GM06990 (cell line): ENCODE measurements at places on chromosomes 3 and 15.

- no peak for DNase-seq
Observed at GRCh38 chr3:57791245-57791644, 35.1 kb downstream of the SLMAP start.

DNA sequence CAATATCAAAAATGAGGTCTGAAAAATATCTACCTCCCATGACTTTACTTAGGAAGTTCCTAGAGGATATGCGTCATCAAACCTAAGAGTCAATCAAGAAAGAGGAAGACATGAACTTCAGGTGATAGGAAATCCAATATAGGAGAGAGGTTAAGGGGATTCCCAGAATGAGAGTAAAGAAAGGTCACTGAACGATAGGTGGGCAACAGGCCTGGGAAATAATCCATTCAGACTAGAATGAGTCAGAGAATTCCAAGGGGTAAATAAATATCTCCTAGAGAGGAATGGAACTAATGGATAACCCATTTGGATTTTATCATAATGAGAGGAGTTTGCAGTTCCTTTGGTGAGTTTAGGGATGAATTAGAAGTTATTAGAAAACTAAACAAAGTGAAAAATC lies 131.1 kb upstream of the NUDT16 start:
- DNase-seq = no peak

- DNase-seq = no peak
Observed at GRCh38 chr3:149004622-149005021, 13.3 kb downstream of the GYG1 start.

GRCh38 chr3:47149339-47149933 lies 14.5 kb downstream of the SETD2 start:
- DNase-seq = no peak

- DNase-seq = no peak
Observed at GRCh38 chr3:61058836-61059235, 192.4 kb downstream of the FHIT start.

DNA sequence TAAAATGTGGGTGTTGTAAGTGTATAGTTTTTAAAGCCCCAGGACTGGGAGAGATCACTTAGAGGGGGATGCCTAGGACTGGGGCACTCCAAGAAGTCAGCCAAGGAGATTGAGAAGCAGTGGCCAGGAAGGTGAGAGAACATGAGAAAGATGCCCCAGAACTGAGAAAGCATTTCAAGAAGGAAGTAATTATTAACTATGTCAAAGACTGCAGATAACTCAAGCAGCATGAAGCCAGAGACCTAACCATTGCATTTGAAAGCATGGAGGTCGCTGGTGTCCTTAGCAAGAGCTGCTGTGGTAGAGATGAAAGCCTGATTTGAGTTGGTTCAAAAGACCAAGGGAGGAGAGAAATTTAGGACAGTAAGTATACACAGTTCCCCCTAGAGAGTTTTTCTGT lies 30.6 kb upstream of the SLC2A2 start:
- no peak for DNase-seq

DNA sequence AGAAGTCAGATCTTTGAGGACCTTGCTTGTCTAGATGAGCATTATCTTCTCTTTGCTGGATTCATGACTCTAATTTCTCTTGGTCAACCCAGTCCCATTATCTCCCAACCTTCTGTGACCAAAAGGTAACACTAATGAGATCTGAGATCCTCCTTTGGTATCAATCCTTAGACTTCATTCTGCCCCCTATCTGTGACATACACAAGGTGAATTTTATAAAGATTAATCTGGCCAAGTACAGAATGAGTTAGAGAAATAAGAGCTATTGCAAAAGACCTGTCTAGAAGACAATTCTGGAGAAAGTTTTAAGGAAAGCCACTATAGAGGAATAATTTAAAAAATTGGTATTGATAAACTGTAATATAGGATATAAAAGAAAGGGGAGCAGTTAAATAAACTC lies 113.8 kb upstream of the KCNMB2 start:
- DNase-seq = no peak

- peak; percentile 62 for DNase-seq
Observed at GRCh38 chr3:133506215-133506901, 67.1 kb upstream of the CDV3 start.

DNA sequence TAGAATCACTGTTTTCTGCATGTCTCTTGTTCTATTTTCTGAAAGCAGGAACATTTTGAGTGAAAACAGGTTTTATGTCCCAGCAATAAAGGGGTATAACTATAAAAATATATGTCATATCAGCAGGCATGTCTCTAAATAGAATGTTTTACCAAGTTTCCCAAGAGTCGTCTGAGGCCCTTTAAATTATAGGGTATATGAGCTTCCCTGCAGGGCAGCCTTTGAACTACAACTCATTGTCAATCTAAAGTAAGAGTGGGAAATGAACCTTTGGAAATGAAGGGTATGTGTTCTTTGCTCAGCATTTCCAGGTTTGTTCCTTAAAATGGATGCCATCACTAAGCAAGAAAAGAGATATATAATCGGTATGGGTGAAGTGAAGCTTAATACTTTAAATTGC lies 138.6 kb downstream of the LSAMP start:
- DNase-seq = no peak

- no peak for DNase-seq
Observed at GRCh38 chr15:39400821-39401550, 179.9 kb upstream of the THBS1 start.

- DNase-seq = no peak
Observed at GRCh38 chr3:61725851-61726333, 164.5 kb downstream of the PTPRG start.

DNA sequence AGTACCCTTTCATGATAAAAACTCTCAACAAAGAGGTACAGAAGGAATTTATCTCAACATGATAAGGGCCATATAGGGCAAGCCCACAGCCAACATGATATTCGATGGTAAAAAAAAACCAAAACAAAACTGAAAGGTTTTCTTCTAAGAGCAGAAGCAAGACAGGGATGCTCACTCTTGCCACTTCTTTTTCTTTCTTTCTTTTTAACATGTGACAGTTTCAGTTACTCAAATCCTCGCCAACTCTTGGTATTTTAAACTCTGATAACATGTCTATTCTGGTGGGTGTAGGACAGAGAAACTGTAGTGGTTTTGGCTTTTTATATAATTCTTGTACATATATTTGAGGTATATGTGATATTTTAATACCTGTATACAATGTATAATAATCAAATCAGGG lies 74.0 kb upstream of the NMNAT3 start:
- no peak for DNase-seq

GRCh38 chr15:101406526-101407195 lies 82.8 kb downstream of the PCSK6 start:
- no peak for DNase-seq

DNA sequence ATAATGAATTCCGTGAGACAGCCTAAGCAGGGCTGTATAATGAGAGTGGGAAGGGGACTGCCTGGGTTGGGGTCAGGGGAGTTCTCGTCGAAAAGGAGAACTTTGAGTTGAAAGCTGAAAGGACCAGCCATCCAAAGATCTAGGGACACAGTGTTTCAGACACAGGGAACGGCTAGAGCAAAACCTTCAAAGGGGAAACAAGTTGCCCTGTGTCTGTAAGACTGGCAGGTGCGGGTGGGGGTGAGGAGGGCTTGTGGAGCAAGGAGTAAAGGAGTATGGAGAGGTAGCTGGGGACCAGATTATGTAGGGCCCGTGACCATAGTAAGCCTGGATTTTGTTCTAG lies 1.3 kb upstream of the SRP14 start:
- no peak for DNase-seq

GRCh38 chr3:41144631-41145030 lies 54.7 kb upstream of the CTNNB1 start:
- no peak for DNase-seq

DNA sequence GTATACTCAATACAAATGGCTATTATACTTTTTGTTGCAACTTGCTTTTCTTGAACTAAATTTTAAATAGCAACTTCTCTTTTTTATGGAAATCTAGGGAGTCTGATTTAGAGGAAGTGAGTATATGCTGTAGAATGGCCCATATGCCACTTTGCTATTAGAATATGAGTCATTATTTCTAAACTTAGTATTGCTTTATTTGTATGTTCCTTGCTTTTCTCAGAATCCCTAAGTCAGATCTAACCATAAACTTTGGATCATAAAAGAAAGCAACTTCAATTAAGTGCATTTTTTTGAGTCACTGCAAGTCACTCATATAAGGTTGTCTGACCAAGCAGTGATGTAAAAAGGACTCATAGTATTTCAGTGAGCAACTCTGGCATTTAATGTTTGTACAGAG lies 17.5 kb upstream of the SPTSSB start:
- no peak for DNase-seq

DNA sequence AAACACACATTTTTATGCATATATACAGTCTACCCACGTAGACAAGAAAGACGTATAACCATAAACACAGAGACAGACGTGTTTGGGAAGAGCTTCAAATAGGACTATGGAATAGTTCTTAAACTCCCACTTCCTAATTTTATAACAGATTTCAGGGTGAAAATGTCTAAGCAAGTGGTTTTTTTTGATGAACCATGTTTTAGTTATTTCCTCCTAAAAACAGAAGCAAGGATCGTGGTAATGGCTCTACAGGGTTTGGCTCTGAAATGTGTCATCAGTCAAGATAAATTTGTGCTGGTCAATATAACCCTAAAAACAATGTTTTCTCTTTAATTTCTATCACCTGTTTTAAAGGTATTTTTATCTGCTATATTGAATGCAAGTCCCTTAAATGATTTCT lies 58.2 kb downstream of the FMN1 start:
- DNase-seq = no peak

GRCh38 chr3:122033023-122033422 lies 11.0 kb upstream of the ILDR1 start:
- no peak for DNase-seq

- no peak for DNase-seq
Observed at GRCh38 chr3:6526861-6527260, 334.1 kb upstream of the GRM7 start.

- no peak for DNase-seq
Observed at GRCh38 chr3:110806924-110807323, 264.7 kb upstream of the NECTIN3 start.

GRCh38 chr15:44545913-44546802 lies 9.2 kb downstream of the EIF3J start:
- peak; percentile 49 for DNase-seq

GRCh38 chr3:190003681-190004123 lies 117.0 kb downstream of the P3H2 start:
- DNase-seq = no peak

GRCh38 chr15:77577366-77577950 lies 55.3 kb downstream of the LINGO1 start:
- DNase-seq = no peak

- no peak for DNase-seq
Observed at GRCh38 chr15:69575387-69575786, 122.8 kb downstream of the RPLP1 start.

- DNase-seq = no peak
Observed at GRCh38 chr3:36546226-36546625, 165.9 kb downstream of the STAC start.

- no peak for DNase-seq
Observed at GRCh38 chr3:29186982-29187725, 93.7 kb upstream of the RBMS3 start.

DNA sequence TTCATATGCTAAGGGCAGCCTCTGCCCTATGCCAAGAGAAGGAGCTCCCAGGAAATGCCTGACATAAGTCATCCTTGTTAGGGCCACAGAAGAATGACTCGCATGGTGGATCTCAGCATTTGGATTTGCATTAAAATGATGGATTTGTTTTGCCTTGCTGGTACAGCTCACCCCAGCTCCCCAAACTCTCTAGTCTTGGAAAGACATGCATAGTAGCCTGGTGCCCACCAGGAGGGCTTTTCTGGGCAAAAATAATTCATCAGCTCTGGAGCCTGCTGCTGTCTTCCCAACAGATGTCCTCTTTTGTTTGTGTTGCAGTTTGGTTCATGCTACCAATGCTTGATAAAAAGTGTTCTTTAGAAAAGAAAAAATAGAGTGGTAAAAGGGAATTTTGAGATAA lies 833.0 kb downstream of the AGBL1 start:
- no peak for DNase-seq

DNA sequence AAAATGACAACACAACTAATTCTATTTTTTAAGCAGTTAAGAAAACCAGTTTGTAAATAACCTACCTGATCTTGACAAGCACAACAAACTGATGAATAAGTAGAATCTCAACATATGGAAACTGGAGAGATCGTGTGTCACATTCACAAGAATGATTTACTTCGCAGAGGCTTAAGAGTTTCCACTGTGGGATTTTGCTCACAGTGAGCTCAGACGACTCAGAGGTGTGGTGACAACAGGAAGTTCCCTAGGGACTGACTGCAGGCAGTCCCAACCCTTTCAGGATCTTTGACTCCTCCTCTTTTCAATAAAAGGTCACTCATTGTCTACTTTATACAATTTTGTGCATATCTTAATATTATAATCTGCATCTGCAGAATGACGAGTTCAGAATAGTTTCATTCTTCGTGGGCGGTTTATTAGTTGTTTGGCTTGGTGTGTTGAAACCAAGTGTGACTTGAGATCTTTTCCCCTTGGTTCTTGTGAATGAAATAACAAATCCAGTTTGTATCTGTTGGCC lies at the start of gene LIPH:
TSS of gene LIPH (minus strand) at position 231 of the 520 bp plus-strand sequence. CDS start at position 114, 117 bp downstream.
- DNase-seq = no peak

GRCh38 chr15:95326431-95327182 lies 1003.9 kb upstream of the NR2F2 start:
- DNase-seq = no peak

DNA sequence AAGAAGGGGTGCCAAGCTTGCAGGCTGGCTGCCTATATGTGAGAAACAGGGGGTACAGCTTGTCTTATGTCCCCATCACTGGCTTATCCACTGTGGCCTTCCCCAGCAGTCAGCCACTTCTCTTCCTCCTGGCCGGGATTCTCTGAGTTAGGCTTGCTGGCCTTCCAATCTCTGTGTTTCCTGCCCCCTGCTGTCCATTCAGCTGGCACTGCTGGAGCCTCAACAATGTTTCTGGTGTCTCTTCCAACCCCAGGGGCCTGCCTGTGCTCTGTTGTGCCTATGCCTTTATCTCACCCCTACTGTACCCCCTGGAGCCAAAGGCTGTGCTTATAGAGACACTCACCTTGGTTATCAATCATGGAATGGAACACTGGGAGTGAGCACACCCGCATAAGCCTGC lies 36.5 kb downstream of the ANAPC13 start:
- no peak for DNase-seq

GRCh38 chr3:117246771-117247555 lies 537.4 kb downstream of the TUSC7 start:
- DNase-seq = no peak

GRCh38 chr3:157104521-157104920 lies 55.4 kb downstream of the CCNL1 start:
- no peak for DNase-seq
